Nephron progenitor cell (in vitro differentiated cells): ENCODE measurements at places on chromosomes 4 and X.

GRCh38 chrX:153564047-153564606 lies 34.8 kb downstream of the CCNQ start:
- DNase-seq: no peak
- H3K27me3 ChIP-seq: peaks cover 7% of the 10 kb centered on the region
- peak overlapping the region; percentile 68 for H3K27ac ChIP-seq

- no peak for DNase-seq
- peaks cover 6% of the 10 kb centered on the region for H3K4me1 ChIP-seq
- no peak overlapping the region for H3K27ac ChIP-seq
- peaks cover 10% of the 10 kb centered on the region for H3K36me3 ChIP-seq
These were observed 271.8 kb upstream of the TENM3 start for GRCh38 chr4:181971411-181971810.

- no peak overlapping the region for H3K4me3 ChIP-seq
- H3K27me3 ChIP-seq: peaks cover 37% of the 10 kb centered on the region
- no peak for DNase-seq
- H3K36me3 ChIP-seq: no peaks in the 10 kb centered on the region
- H3K4me1 ChIP-seq: peaks cover 14% of the 10 kb centered on the region
- H3K27ac ChIP-seq: no peak overlapping the region
These were observed 21.6 kb downstream of the C4orf50 start for GRCh38 chr4:5996641-5997040.

GRCh38 chrX:122363112-122363795 lies 820.8 kb upstream of the GRIA3 start:
- no peak overlapping the region for H3K4me3 ChIP-seq
- H3K4me1 ChIP-seq: no peaks in the 10 kb centered on the region

GRCh38 chrX:151981129-151981528 lies 6.7 kb upstream of the GABRE start:
- no peak for DNase-seq
- no peak overlapping the region for H3K27ac ChIP-seq
- H3K4me3 ChIP-seq: no peak overlapping the region
- no peaks in the 10 kb centered on the region for H3K36me3 ChIP-seq

- peaks cover 60% of the 10 kb centered on the region for H3K36me3 ChIP-seq
- H3K27me3 ChIP-seq: no peaks in the 10 kb centered on the region
- peak overlapping the region; percentile 48 for H3K27ac ChIP-seq
- no peak overlapping the region for H3K4me3 ChIP-seq
- no peaks in the 10 kb centered on the region for H3K4me1 ChIP-seq
- DNase-seq: no peak
These were observed 69.5 kb downstream of the DHX15 start for GRCh38 chr4:24514808-24515207.

DNA sequence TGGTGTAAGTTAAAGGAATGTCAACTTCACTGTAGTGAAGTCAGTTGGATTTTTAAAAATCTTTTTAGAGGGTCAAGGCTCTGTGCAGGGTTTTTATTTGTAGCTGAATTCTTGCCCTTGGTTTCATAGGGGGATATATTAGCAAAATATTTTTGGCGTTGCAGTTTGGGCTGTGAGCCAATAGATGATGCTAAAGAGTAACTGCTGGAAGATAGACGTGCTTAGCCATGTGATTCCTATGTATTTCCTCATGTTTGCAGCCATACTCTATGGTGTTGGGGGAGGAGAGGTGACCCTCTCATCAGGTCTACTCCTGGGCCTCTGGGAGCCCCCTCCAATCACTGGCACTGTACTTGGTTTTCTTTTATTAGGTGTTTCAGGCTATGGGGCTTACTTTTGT lies 246.7 kb upstream of the ARHGAP24 start:
- H3K27ac ChIP-seq: no peak overlapping the region
- H3K4me1 ChIP-seq: no peaks in the 10 kb centered on the region
- H3K4me3 ChIP-seq: no peak overlapping the region
- no peak for DNase-seq

GRCh38 chrX:74835566-74835965 lies 89.7 kb downstream of the NEXMIF start:
- H3K36me3 ChIP-seq: no peaks in the 10 kb centered on the region
- no peak for DNase-seq
- no peaks in the 10 kb centered on the region for H3K27me3 ChIP-seq
- no peak overlapping the region for H3K27ac ChIP-seq

DNA sequence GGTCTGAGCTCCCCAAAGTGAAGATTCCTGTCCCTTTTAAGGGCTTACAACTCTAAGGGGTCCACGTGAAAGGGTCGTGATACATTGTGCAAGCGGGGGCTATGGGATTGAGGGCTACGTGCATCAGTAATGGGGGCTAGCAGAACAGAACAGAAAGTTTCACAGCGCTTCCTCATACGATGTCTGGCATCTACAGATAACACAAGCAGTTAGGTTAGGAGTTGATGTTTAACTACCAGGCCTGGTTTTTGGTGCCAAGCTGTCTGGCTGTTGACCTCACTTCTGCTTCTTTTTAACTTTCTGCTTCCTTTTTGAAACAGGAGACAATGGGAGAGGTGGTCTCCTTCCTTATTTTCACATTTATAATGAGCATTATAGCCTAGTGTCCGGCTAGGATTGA lies 368.6 kb upstream of the CXorf51A start:
- no peak for DNase-seq
- H3K27me3 ChIP-seq: no peaks in the 10 kb centered on the region
- no peaks in the 10 kb centered on the region for H3K36me3 ChIP-seq
- H3K4me3 ChIP-seq: no peak overlapping the region

- H3K36me3 ChIP-seq: no peaks in the 10 kb centered on the region
- H3K27ac ChIP-seq: no peak overlapping the region
- DNase-seq: no peak
- no peak overlapping the region for H3K4me3 ChIP-seq
These were observed 734.2 kb downstream of the RAPGEF2 start for GRCh38 chr4:159837071-159837470.

GRCh38 chrX:119809185-119809666 lies 17.8 kb upstream of the RPL39 start:
- DNase-seq: no peak
- no peak overlapping the region for H3K4me3 ChIP-seq
- H3K4me1 ChIP-seq: no peaks in the 10 kb centered on the region

- H3K36me3 ChIP-seq: peaks cover 38% of the 10 kb centered on the region
- no peaks in the 10 kb centered on the region for H3K27me3 ChIP-seq
- no peaks in the 10 kb centered on the region for H3K4me1 ChIP-seq
- no peak for DNase-seq
These were observed 69.6 kb downstream of the ARFIP1 start for GRCh38 chr4:152849350-152849749.

- H3K27me3 ChIP-seq: no peaks in the 10 kb centered on the region
- H3K36me3 ChIP-seq: peaks cover 9% of the 10 kb centered on the region
- peaks cover 70% of the 10 kb centered on the region for H3K4me1 ChIP-seq
These were observed at the start of gene PPP1R3F for GRCh38 chrX:49269767-49270248. Gene PPP1R3F, plus strand, starts transcription at chrX:49269793. Its CDS starts 77 bp downstream, at chrX:49269870.

- H3K36me3 ChIP-seq: no peaks in the 10 kb centered on the region
- DNase-seq: no peak
- no peak overlapping the region for H3K4me3 ChIP-seq
These were observed 222.2 kb upstream of the PPP1R2C start for GRCh38 chrX:43000121-43000520.

GRCh38 chr4:78019414-78019813 lies 37.7 kb upstream of the FRAS1 start:
- H3K27me3 ChIP-seq: no peaks in the 10 kb centered on the region
- H3K4me1 ChIP-seq: peaks cover 18% of the 10 kb centered on the region
- DNase-seq: no peak
- H3K36me3 ChIP-seq: no peaks in the 10 kb centered on the region

DNA sequence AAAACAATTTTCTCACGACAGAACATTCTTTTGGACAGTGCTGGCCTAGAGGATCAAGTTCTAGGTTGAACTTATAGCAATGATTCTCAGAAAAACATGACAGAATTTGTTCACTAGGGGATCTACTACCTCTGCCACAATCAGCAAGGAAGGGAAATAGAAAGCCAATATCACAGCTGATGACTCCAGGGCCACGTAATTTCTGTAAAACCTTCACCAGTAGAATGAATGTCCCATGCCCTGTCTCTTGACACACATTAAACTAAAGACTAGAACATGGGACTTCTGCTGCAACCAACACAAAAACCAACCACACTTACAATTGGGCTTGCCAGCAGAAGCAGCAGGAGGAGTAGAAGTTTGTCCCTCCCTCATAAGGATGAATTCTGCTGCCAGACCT lies 86.0 kb upstream of the NPFFR2 start:
- no peaks in the 10 kb centered on the region for H3K27me3 ChIP-seq
- H3K36me3 ChIP-seq: peaks cover 5% of the 10 kb centered on the region
- no peak for DNase-seq
- H3K27ac ChIP-seq: no peak overlapping the region
- no peaks in the 10 kb centered on the region for H3K4me1 ChIP-seq

- peaks cover 6% of the 10 kb centered on the region for H3K4me1 ChIP-seq
- H3K27me3 ChIP-seq: peaks cover 5% of the 10 kb centered on the region
- peaks cover 45% of the 10 kb centered on the region for H3K36me3 ChIP-seq
These were observed 39.5 kb downstream of the NEIL3 start for GRCh38 chr4:177349191-177349590.

- DNase-seq: no peak
- peaks cover 4% of the 10 kb centered on the region for H3K27me3 ChIP-seq
- H3K36me3 ChIP-seq: no peaks in the 10 kb centered on the region
- H3K4me1 ChIP-seq: peaks cover 7% of the 10 kb centered on the region
- H3K27ac ChIP-seq: no peak overlapping the region
- no peak overlapping the region for H3K4me3 ChIP-seq
These were observed 306.8 kb downstream of the PDHA2 start for GRCh38 chr4:96146686-96147085.

DNA sequence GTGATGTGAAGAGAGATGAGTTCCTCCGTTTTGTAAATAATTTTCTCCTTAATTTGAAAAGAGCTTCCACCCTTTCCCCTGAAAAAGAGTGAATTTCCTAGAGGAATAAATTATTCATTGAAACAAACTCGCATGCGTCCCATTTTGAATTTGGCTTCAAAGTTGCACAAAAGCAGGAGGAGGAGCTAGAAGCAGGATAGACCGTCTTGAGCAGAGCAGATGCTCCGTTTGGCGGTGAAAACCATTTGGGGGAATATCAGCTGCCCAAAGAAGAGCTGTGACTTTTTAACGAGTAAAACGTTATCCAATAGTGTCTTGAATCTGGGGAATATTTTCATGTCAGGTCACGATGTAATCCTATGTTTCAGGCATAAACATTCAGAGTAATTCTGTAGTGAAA lies 42.0 kb downstream of the FAM149A start:
- no peaks in the 10 kb centered on the region for H3K36me3 ChIP-seq
- H3K27me3 ChIP-seq: peaks cover 45% of the 10 kb centered on the region
- no peak for DNase-seq
- H3K4me1 ChIP-seq: peaks cover 17% of the 10 kb centered on the region

DNA sequence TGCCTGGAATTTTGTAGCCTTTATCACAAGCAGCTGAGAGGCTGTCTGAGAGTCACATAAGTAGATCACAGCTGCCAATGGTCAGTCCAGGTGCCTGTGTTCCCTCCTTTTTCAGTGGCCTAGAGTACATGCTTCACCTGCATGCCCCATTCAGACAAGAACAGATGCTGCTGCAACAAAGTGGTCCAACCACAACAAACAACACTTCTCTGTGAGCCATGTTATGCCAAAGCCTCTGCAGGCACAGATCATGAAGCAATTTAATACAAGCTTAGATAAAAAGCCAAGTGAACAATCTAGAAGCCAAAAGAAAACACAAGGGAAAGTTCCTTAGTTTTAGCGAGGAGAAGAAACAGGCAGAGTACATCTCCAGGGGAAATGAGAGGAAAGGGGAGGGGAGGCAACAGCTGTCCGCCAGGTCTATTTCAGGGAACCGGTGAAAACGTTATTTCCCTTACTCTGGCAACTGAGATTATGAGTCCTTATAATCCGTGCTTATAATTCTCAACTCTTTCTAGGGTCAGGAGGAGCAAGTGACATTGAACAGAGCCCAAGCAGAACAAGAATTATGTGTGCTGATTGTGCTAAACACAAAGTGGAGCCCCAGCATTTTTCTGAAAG lies 92.6 kb downstream of the TSPAN5 start:
- H3K36me3 ChIP-seq: peaks cover 15% of the 10 kb centered on the region
- H3K27me3 ChIP-seq: no peaks in the 10 kb centered on the region
- H3K27ac ChIP-seq: peak overlapping the region; percentile 88
- H3K4me1 ChIP-seq: peaks cover 73% of the 10 kb centered on the region
- DNase-seq: no peak

DNA sequence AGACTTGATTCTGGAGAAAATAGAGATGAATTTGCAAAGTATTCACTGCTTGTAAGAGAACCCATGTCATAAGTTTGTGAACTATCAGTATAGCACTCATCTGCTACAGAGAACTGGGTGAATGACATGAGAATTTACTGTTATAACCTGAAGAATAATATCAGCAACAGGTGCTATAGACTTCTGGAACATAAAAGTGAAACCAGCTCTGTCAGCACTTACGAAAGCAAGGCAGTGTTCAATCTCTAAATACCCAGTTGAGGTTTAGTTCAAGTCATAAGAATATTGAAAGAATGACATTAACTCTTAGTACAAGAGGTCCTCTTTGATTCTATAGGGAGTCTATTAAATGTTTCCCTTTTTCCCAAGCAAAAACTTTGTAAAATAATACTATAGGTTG lies 232.9 kb upstream of the ANKRD50 start:
- no peaks in the 10 kb centered on the region for H3K36me3 ChIP-seq
- DNase-seq: no peak
- H3K27ac ChIP-seq: no peak overlapping the region
- peaks cover 19% of the 10 kb centered on the region for H3K4me1 ChIP-seq
- H3K4me3 ChIP-seq: no peak overlapping the region

DNA sequence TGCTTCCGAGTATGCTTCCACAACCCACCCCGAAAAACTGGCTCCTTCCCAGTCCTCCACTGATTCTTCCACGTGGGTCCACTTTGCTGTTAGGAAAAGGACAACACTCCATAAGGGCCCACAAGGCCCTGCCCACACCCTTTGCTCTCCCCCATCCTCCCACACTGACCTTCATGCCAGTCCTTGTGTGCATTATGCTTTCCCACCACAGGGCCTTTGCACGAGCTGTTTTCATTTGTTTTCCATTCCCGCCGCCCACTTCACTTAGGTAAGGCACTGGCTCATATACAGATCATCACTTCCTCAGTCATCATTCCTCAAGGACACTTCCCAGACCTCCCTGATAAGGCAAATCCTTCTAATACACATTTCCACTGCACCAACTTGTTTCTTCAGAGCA lies 16.8 kb upstream of the SEL1L3 start:
- no peaks in the 10 kb centered on the region for H3K36me3 ChIP-seq
- H3K4me1 ChIP-seq: peaks cover 41% of the 10 kb centered on the region
- DNase-seq: no peak
- H3K4me3 ChIP-seq: no peak overlapping the region
- H3K27ac ChIP-seq: no peak overlapping the region
- peaks cover 3% of the 10 kb centered on the region for H3K27me3 ChIP-seq

DNA sequence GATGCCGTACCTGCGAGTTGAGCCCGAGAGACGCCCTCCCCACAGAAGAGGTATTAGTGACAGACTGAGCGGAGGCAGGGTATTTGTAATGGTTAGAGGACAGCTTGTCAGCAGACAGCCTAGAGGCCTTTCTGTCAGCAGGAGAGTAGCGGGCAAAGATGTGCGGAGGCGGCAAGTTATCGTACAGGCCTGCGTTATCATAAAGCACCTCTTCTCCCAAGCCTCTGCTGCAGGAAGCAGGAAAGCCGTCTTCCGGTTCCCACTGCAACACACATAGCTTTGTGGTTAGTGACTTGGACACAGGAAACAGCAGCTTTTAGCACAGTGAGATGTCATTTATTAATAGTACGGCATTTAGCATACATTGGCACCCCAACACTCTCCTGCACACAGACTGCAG lies 158.3 kb downstream of the AFAP1 start:
- H3K36me3 ChIP-seq: peaks cover 79% of the 10 kb centered on the region
- no peak for DNase-seq
- peaks cover 67% of the 10 kb centered on the region for H3K4me1 ChIP-seq
- no peaks in the 10 kb centered on the region for H3K27me3 ChIP-seq
- no peak overlapping the region for H3K4me3 ChIP-seq
